ENCODE measurements at places on chromosomes 2 and 18.

DNA sequence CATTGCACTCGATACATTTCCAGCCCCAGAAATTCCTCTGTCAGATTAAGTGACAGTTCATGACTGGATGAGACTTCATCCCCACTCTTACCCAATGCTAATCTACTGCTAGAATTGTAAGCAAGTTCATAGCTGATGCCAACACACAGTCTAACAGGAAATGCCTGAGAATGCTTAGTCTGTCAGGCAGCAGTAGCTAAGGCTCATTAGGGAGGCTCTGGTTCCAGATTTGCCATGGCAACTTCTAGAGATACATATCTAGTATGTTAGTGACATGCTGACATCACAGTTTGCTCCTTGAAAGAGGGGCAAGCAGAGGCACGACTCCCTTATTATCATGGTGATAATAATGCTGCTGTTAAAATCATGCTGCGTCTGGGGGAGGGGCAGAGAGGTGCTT is 198.4 kb downstream of the RBM43 start:
- no peak for DNase-seq

- DNase-seq = no peak
These were observed 66.7 kb downstream of the TNS1 start for GRCh38 chr2:217935901-217936684.

GRCh38 chr2:149400997-149401396 is 70.6 kb downstream of the LYPD6 start:
- DNase-seq = no peak

GRCh38 chr2:54613794-54614257 is 109.6 kb upstream of the EML6 start:
- DNase-seq = no peak

DNA sequence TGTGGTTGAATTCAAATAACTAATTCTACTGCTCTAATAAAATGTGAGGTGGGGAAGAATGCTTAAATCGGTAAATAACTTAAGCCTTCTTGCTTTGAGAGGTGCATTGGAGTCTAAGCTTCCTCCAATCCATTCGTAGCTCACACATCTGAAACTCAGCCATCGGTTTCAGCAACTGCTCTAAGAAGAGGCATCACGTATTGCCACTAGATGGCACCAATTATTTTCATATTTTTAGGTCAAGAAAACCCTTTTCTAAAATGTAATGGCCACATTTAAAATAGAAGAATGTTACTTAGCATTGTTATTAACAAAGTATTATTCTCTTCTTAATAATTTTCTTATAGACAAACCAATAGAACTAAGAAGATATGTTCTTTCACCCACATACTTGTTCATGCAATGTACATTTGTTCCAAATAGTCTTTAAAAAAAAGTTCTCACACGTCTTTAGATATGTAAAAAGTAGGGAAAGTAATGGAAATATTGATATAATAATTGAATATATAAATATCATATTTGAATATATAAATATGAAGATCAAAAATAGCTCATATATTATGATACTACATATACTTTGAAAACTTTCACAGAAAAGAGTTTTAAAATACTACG is 229.8 kb downstream of the CCDC178 start:
- DNase-seq = peak; percentile 23

DNA sequence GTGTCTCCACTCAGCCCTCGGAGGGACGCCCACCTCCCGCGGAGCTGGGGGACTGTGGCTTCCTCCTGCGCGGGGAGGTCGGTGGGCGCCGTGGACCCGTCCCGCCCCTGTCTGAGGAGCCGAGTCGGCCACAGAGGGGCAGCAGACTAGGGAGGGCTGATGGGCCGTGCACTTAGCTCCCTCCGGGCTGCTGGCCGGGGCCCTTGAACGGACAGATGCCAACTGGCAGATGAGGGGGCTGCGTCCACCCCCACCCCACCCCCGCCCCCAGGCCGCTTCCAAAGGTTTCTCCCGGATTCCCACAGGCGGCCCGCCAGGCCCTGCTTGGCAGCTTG is 10.4 kb upstream of the UBE2F start:
- DNase-seq = no peak

GRCh38 chr18:43170586-43170985 is 55.1 kb upstream of the RIT2 start:
- DNase-seq = no peak

DNA sequence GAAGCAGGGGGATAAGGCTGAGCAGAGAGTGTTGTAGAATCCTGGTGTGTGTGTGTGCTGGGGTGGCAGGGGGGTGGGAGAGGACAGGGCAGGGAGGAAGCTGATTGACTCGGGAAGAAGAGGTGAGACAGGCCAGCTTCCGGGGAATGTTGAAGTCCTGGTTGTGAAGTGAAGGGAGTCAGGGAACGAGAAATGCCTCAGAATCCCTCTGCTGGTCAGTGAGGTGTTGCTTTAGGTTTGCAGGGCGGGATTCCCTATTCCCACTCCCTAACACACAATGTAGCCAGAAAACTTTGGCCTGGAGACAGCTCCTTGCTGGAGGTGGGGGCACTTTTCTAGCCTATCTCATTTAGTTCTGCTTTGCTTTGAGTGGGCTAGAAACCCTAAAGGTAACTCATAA is 265.1 kb downstream of the HAUS1 start:
- no peak for DNase-seq

GRCh38 chr2:209805351-209805750 is 33.7 kb downstream of the UNC80 start:
- DNase-seq = no peak

DNA sequence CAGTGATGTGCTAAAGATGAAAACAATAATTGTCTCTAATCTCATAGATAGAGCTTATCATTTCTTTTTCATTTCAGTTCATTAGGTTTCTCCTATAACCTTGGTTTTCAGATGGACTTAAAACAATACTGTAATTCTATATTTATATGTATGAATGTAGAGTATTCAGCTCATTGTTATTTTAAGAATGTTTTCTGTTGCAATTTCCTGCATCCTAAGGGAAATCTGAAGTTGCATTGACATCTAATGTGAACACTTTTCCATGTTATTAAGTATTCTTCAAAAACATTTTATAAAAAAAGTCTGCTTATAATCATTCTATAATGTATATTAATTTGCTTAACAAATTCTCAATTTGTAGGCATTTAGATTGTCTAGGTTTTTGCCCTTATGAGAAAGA is 288.9 kb downstream of the XIRP2 start:
- no peak for DNase-seq

GRCh38 chr2:41932241-41933045 is 115.4 kb upstream of the PKDCC start:
- peak; percentile 94 for DNase-seq

GRCh38 chr2:62297624-62298010 is 101.7 kb downstream of the B3GNT2 start:
- no peak for DNase-seq

- no peak for DNase-seq
These were observed 68.9 kb downstream of the PTRHD1 start for GRCh38 chr2:24724111-24724775.

- no peak for DNase-seq
These were observed 59.2 kb downstream of the PTPRM start for GRCh38 chr18:7626175-7626921.

- no peak for DNase-seq
These were observed 174.6 kb upstream of the TPO start for GRCh38 chr2:1238598-1239138.

DNA sequence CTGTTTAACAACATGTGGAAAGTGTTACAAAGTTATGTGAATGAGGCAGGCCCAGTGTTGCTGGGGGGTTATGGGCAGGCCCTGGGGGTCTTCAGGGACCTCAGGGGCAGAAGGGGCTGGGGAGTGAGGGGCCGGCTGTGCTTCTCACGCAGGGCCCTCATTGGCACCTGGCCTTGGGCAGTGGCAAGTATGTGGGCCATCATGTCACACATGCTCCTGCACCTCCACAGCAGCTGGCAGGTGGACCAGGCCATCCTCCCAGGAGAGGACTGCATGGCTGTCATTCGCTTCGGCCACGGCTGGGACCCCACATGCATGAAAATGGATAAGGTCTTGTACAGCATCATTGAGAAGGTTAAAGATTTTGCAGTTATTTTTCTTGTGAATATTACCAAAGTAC is 47.4 kb downstream of the ZNF385B start:
- DNase-seq = no peak

- no peak for DNase-seq
These were observed 54.7 kb downstream of the UGGT1 start for GRCh38 chr2:128145651-128146050.

DNA sequence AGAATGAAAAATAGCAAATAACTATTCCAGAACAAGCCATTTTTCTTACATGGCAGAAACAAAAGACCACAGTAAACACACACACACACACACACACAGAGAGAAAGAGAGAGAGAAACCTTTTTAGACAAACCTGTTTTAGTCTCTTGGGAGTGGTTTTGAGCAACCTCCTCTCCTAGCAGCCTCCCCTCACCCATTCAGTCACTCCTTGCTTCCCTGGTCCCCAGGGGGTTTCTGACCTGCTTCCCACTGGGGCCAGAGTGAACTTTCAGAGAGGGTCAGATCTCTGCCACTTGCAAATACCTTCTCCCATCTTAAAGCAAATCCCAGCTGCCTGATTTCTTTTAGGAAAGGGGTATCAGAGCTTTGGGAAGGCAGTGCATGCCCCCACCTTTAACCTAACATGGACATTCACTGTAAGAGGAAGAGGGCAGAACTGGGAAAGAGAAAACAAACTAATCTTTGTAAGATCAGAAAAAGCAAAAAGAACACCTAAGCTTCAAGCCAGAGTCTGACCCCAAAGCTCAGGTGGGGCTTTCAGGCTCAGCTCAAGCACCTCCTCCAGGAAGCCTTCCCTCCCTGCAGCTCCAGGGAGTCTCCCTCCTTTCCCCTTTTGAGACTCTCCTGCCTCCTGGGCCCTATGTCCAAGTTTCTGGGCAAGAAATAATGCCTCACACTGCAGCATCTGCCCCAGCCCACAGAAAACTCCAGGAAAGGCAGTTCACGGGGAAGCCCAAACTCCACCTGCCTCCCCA is 2.7 kb downstream of the SDC1 start:
- DNase-seq = no peak

- no peak for DNase-seq
These were observed 113.8 kb upstream of the EML6 start for GRCh38 chr2:54609647-54610046.

- DNase-seq = no peak
These were observed 67.9 kb downstream of the DGKD start for GRCh38 chr2:233422050-233422639.

- DNase-seq = peak; percentile 16
These were observed 629.9 kb downstream of the NRXN1 start for GRCh38 chr2:50401772-50402653.

- DNase-seq = no peak
These were observed 9.1 kb downstream of the LCLAT1 start for GRCh38 chr2:30456106-30456505.

- no peak for DNase-seq
These were observed 1.3 kb downstream of the TMEM163 start for GRCh38 chr2:134717286-134718022.

DNA sequence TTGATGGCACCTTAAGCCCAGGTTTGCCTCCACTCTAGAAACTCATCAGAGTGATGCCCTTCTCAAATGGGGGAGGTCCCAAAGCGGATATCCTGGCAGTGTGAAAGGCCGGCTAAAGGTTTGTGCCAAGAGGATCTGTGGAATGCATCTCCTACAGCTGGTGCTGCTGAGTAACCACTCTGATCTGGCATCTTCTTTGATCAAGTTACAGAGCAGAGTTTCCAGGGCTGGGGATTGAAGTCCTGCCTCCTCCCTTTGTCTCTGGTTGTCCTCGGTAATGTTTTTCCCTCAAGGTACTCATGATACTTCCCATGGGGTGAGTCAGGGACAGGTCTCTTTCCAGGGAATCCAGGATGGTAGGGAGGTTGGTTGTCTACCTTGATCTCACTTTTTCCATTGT is 24.6 kb downstream of the PRKRA start:
- DNase-seq = no peak

DNA sequence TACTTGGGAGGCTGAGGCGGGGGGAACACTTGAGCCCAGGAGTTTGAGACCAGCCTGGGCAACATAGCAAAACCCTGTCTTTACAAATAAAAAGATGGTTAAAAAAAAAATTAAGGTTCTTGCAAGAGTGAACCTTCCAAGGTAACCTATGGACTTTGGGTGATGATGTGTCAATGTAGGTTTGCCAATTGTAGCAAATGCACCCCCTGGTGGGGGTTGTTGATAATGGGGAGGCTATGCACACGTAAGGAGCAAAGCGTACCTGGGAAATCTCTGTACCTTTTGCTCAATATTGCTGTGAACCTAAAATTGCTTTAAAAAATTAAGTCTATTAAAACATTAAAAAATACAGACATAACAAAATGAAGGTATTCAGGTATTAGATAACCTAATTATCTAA is 70.4 kb downstream of the CWC22 start:
- DNase-seq = no peak

DNA sequence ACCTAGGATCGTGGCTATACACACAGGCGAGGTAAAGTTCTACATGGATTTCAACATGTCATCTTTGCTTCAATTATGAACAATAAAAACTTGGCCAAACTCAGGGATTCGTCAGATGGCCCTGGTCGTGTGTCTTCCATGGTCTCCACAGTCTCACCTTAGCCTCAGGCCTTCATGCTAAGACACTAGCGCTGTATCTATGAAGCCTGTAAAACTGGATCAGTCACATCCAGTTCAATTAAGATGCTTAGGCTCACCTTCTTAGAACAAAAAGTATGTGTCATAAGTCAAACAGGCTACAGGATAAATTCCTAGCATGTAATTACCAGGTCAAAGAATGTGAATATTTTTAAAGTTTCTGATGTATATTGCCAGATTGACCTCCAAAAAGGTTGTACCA is 113.7 kb upstream of the NRP2 start:
- no peak for DNase-seq

GRCh38 chr2:50097148-50097547 is 934.8 kb downstream of the NRXN1 start:
- DNase-seq = no peak

GRCh38 chr2:48860380-48860779 is 104.9 kb upstream of the LHCGR start:
- no peak for DNase-seq

DNA sequence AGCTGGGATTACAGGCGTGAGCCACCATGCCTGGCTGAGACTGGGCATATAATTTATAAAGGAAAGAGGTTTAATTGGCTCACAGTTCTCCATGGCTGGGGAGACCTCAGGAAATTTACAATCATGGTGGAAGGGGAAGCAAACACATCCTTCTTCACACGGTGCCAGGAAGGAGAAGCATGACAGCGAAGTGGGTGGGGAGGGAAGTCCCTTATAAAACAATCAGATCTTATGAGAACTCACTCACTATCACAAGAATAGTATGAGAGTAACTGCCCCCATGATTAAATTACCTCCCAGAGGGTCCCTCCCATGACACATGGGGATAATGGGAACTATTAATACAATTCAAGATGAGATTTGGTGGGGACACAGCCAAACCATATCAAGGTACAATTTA is 7.8 kb upstream of the LCLAT1 start:
- DNase-seq = no peak

- no peak for DNase-seq
These were observed 310.3 kb downstream of the NOL4 start for GRCh38 chr18:33914399-33914798.

- DNase-seq = peak; percentile 23
These were observed 126.8 kb downstream of the CDH20 start for GRCh38 chr18:61459896-61460648.
